ENCODE measurements at places on chromosomes 6 and 20. TPM values are rescaled to one million over a fixed set of nuclear protein-coding genes. Genes with fewer than 3 reads are reported as not detected.

DNA sequence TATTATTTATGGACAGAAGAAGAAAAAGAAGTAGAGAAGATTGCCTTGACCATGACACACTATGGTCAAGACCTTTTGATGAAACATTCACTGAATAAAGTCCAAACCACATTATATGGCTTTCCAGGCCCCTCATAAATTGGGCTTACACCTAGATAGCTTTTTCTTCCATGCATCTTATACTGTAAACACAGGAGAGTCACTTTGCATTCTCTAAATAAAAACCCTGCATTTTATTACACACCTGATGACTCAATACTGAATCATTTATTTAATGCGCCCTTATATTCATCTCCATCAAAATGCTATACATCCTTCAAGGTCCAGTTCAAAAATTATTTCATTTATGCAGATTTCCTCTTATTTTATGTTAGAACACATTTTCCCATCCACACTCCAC is 78.0 kb downstream of the COL21A1 start:
- H3K27ac ChIP-seq = no peak overlapping the region

GRCh38 chr6:161058741-161059140 is 67.2 kb downstream of the MAP3K4 start:
- no peak overlapping the region for H3K27ac ChIP-seq
- no peaks in the 10 kb centered on the region for H3K36me3 ChIP-seq
- H3K27me3 ChIP-seq = no peaks in the 10 kb centered on the region

GRCh38 chr6:148395583-148396101 is 53.0 kb downstream of the SASH1 start:
- no peak for DNase-seq
- peaks cover 5% of the 10 kb centered on the region for H3K36me3 ChIP-seq
- peaks cover 58% of the 10 kb centered on the region for H3K4me1 ChIP-seq
- H3K27ac ChIP-seq = peak overlapping the region; percentile 29

- no peak overlapping the region for H3K4me3 ChIP-seq
- H3K36me3 ChIP-seq = no peaks in the 10 kb centered on the region
- DNase-seq = no peak
- H3K27ac ChIP-seq = no peak overlapping the region
- H3K27me3 ChIP-seq = no peaks in the 10 kb centered on the region
Measured at GRCh38 chr6:49888742-49889431, 22.6 kb upstream of the CRISP1 start.

Gene LST1
- 29.2 TPM for total RNA-seq
